ENCODE measurements at places on chromosomes 16 and 17. TPM values are rescaled to one million over a fixed set of nuclear protein-coding genes. Genes with fewer than 3 reads are reported as not detected.

Gene PIRT
- not detected for polyA plus RNA-seq

Gene SEPTIN1
- polyA plus RNA-seq: 3.6 TPM

Gene PTX4
- not detected for polyA plus RNA-seq

Gene ASB16
- polyA plus RNA-seq: 1.7 TPM

Gene TBC1D3G
- not detected for polyA plus RNA-seq

Gene LGALS9B
- polyA plus RNA-seq: not detected

Gene ACSM3
- polyA plus RNA-seq: 106 TPM

Gene SULT1A3
- polyA plus RNA-seq: 15.7 TPM

Gene MEAK7
- 18.9 TPM for polyA plus RNA-seq

Gene DLX3
- polyA plus RNA-seq: 0.71 TPM

Gene XAF1
- 5.3 TPM for polyA plus RNA-seq

Gene NEUROD2
- 0.06 TPM for polyA plus RNA-seq
